ENCODE measurements at places on chromosomes 12 and 14. TPM values are rescaled to one million over a fixed set of nuclear protein-coding genes. Genes with fewer than 3 reads are reported as not detected.

The RAPGEF3 gene
- 17.1 TPM for polyA plus RNA-seq

The STYK1 gene
- polyA plus RNA-seq: 0.46 TPM

- no peak overlapping the region for H3K4me3 ChIP-seq
- no peak overlapping the region for H3K27ac ChIP-seq
- no peaks in the 10 kb centered on the region for H3K27me3 ChIP-seq
- DNase-seq: peak; percentile 53
- H3K36me3 ChIP-seq: no peaks in the 10 kb centered on the region
Observed at GRCh38 chr14:21498540-21499526, 12.3 kb downstream of the METTL3 start.

DNA sequence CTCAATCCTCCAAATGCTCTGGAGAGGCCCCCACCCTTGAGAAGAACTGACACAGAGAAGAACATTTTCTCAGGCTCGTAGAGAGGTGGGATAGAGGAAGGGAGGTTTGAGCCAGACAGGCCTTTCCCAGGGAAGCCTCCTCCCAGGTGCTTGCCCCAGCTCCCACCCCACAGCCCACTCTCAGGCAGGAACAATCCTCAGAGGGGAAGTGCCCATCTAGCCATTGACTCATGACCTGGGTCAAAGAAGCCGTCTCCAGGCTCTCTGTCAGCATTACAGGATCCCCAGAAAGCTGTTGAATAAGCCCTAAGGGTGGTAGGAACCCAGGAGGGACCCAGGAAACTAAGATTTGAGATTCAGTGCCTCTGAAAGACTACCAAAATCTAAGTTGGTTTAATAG, 3.8 kb downstream of the AQP6 start:
- no peak overlapping the region for H3K27ac ChIP-seq
- H3K4me1 ChIP-seq: peaks cover 6% of the 10 kb centered on the region
- H3K27me3 ChIP-seq: no peaks in the 10 kb centered on the region
- no peak for DNase-seq
- H3K4me3 ChIP-seq: no peak overlapping the region

DNA sequence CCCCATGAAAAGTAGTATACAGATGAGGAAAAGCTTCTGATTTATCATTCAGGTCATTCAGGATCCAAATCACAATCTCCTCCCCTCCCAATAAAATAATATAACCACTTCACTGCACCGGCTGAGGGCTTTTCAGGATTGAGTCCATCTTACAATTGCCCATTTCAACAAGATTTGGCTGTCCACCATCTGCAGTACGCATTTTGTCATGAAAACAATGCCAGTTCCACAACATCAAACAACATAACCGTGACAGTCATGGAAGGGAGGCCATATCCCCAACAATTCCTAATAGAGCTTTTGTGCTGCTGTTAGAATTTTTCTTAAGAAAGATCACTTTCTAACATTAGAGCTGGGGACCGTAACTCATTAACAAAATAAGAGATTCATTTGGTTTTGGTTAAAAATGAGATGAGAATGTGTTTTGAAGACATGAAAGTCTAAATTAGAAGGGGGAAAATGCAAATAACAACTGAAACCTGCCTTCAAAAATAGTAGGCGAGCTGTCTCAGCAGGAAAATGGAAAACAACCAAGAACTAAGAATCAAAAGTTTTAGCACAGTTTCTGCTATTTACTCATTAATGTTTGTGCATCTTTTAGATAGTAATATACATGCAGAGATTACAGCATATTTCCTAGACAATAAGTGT, 38.3 kb upstream of the TMTC2 start:
- H3K27ac ChIP-seq: no peak overlapping the region
- no peaks in the 10 kb centered on the region for H3K4me1 ChIP-seq
- H3K4me3 ChIP-seq: no peak overlapping the region
- DNase-seq: no peak
- H3K27me3 ChIP-seq: no peaks in the 10 kb centered on the region
- H3K36me3 ChIP-seq: no peaks in the 10 kb centered on the region

The KCNC2 gene
- not detected for polyA plus RNA-seq

GRCh38 chr14:23141706-23142444, 22.8 kb upstream of the CEBPE start:
- no peaks in the 10 kb centered on the region for H3K27me3 ChIP-seq
- H3K27ac ChIP-seq: no peak overlapping the region
- DNase-seq: no peak
- peaks cover 20% of the 10 kb centered on the region for H3K36me3 ChIP-seq
- peaks cover 10% of the 10 kb centered on the region for H3K4me1 ChIP-seq

DNA sequence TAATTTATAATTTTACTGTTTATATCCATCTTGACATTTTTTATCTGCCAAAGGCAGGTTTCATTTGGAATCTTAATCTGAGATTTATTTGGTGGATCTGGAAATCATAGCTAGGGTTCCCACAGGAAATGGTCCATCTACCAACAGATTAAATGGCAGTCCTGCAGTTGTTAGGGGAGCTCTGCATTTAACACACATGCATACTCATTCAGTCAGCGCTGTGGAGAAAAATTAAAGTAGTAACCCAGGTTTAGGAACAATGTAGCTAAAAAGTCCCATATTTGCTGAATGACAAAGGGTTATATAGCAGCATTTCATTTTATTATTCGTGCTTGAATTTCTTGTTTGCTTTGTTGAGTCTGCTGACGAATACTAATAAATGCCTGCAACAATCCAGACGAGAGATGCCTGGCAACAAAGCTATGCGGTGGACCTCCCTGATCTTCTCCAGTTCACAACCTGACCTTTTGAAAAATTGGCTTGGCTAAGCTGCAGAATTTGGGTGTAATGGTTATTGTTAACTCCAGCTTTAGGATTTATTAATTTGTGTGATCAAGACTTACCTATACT, 59.8 kb downstream of the MIPOL1 start:
- H3K36me3 ChIP-seq: no peaks in the 10 kb centered on the region
- no peak overlapping the region for H3K4me3 ChIP-seq
- H3K27me3 ChIP-seq: no peaks in the 10 kb centered on the region
- H3K4me1 ChIP-seq: no peaks in the 10 kb centered on the region
- no peak for DNase-seq
- H3K27ac ChIP-seq: no peak overlapping the region

The SLC6A15 gene
- polyA plus RNA-seq: 0.44 TPM

GRCh38 chr12:92078167-92079053, 67.2 kb downstream of the BTG1 start:
- no peak for DNase-seq
- H3K36me3 ChIP-seq: no peaks in the 10 kb centered on the region
- H3K27ac ChIP-seq: peak overlapping the region; percentile 57
- H3K4me1 ChIP-seq: peaks cover 47% of the 10 kb centered on the region

All from left lung (tissue), 14 donors.